ENCODE measurements at places on chromosomes 6 and 20. TPM values are rescaled to one million over a fixed set of nuclear protein-coding genes. Genes with fewer than 3 reads are reported as not detected.
A peak's percentile ranks its signal among the peaks of the same experiment; 100 is the strongest.

- DNase-seq: no peak
These were observed 87.8 kb downstream of the PLEKHG1 start for GRCh38 chr6:150687508-150687907.

DNA sequence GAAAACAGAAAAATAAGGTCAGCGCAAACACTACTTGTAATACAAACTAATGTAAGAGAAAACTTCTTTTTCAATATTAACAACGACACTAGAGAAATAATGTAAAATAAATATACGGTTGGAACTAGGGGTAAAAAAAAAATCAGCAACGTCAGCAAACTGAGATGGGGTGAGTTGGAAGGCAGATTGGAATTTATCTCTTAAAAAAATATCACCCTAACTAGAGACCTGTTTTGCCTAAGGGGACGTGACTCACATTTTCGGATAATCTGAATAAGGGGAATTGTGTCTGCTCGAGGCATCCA lies 705 bp upstream of the UTRN start:
- DNase-seq: peak; percentile 64

DNA sequence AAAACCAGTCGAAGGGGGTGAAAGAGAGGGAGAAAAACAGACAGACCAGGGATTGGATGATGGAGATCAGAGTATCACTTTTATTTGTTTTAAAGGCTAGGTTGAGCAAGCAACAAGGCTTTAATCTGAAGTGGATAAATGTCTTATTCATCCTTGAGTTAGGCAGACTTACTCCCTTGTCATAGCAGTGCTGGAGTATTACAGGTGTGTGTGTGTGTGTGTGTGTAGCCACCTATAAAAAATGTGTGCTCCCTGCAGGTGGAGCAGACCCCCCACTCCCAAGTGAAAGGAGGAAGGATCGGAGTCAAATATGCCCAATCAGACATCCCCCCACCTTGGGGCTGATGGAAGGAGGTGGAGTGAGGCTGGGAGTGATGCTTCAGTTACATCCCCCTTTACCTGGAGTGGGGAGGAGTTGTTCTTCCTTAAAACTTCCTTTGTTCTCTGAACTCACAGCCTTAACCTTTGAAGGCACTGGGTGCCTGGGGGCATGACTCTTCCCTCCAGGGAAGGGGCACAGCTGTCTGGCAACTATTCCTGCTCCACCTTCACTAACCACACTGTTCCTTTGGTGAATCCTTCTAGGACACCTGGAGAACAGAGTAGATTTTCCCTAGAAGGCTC lies 27.3 kb downstream of the PTK7 start:
- no peak for DNase-seq

- no peak for DNase-seq
These were observed 52.6 kb downstream of the TRPC4AP start for GRCh38 chr20:35039846-35040489.

GRCh38 chr6:121443971-121444541 lies 8.6 kb downstream of the GJA1 start:
- DNase-seq: no peak

DNA sequence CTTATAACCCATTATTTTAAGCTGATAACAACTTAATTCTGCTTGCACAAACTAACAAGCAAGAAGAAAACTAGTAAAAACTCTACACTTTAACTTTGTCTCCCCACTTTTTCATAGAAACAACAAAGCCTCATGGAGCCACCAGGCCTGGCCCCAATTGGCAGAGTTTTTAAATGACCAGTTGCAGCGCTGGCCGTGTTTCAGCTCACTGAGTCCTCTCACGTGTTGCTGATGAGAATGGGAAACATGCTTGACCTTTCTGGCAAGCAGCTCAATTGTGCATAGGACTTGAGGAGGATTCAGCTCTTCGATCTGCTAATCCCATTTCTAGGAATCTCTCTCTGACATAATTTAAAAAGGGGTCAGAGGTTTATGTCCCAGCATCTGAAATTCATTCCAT lies 24.5 kb upstream of the GRM4 start:
- peak; percentile 11 for DNase-seq

ENPP1 gene
- 13.3 TPM for total RNA-seq

- no peak for DNase-seq
These were observed 473.0 kb upstream of the SPTLC3 start for GRCh38 chr20:12535770-12536169.

DNA sequence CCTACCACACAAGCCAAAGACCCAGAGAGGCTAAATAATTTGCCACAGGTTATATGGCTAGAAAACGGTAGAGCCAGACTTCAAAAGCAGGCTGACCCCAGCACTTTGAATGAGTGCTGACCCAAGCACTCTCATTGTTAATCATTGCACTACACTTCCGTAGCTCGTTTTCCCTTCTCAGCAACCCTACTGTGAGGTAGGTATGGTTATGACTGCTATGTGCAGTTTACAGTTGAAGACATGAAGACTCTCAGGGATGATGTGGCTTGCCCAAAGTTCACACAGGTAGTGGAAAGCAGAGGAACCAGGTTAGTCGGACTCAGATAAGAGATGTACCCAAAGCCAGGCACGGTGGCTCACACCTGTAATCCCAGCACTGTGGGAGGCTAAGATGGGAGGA lies 33.5 kb upstream of the RIMS4 start:
- DNase-seq: no peak

GRCh38 chr6:140854318-140854717 lies 1278.4 kb upstream of the GJE1 start:
- DNase-seq: no peak

GRCh38 chr20:187733-188132 lies 1.8 kb downstream of the DEFB128 start:
- no peak for DNase-seq

KIF13A gene
- total RNA-seq: 46.2 TPM

SIM1 gene
- not detected for total RNA-seq

DNA sequence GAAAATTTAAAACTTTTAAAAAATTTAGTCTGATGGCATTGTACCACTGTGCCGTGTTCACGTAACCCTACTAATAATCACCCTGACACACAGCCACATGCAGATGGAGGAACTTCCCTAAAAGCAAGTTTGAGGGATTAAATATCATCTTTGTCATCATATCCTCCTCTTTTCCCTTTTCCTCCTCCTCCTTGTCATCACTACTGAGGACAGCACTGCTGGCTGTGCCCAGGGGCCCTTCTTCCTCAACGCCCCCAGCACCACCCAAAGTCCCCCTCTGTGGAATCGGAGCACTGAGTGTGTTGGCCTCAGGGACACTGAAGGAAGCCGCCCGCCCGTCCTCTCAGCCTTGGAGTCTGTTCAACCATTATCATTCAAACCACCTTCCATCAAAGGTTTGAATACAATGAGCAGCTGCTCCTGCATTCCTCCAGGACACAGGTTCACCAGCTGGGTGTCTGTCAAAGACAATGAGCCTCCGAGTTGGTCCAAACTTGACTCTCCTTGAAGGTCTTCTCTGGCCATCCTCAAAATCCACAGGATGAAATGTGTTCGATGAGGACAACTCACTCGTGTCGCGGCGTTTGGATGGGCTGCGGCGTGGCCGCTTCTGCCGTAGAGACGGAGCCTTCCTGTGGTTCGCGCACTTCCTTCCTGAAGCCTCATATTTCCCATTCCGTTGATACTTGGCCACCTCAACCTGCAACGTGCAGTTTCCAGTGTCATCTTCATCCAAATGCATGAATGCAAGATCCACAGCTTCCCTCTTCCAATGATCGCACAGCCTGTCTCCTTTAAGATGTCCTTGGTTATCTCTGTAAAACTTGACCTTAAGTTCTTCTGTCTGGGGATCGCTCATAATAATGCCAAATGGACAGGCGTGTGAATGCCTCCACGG lies 23.3 kb downstream of the NQO2 start:
- peak; percentile 39 for DNase-seq

CST5 gene
- 0.26 TPM for total RNA-seq

- no peak for DNase-seq
These were observed 15.5 kb upstream of the MYMX start for GRCh38 chr6:44201200-44201599.

DNA sequence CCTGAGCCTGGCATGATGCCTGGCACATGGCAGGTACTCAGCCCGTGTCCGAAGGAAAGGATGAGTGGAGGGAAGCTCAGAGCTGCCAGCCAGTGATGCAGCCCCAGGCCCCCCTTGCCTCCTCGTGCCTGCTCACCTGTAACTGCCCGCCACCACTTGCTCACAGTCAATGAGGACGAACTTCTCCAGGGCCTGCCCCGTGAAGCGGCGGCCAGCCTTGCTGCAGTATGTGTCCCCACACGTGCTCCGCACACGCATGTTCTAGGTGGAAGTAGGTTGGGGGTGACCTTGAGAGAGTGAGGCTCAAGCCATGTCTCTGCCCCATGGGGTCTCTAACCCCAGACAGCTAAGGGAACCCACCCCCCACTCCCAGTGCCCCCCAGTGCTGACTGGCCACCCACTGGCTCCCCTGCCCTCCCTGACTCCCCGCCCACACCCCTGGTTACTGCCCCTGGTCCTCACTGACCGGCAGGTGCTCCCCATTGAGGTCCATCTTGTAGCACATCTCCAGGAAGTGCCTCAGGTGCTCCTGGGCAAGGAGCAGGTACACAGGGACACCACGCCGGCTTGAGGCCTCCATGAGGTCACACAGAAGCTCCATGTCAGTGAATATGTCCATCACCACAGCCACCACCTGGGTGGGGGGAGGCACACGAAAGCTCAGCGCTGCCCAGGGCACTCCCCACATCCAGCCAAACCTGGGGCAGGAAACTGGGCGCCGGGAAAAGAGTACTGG lies 3.7 kb downstream of the FAM83C start:
- no peak for DNase-seq

MCCD1 gene
- not detected for total RNA-seq

GRCh38 chr20:7330850-7331249 lies 563.4 kb downstream of the BMP2 start:
- no peak for DNase-seq

MYBL2 gene
- total RNA-seq: 14.1 TPM

BPI gene
- not detected for total RNA-seq

DNA sequence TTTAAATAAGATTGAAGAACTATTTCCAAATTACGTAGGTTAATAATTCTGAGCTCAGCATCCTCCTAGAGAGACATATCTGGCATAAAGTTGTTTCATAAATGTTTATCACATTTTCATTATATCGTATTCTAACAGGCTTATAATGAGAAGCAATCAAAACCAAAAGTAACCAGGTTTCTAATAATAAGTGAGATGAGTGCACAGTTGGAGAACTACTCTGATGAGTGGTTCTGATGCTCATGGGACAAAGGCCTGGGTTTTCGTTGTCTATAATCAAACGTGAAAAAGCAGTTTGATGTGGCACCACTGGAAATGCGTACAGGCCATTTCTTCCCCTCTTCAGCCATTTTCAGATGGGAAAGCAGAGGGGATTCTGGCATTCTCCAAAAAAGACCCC lies 4.7 kb upstream of the SERPINB6 start:
- DNase-seq: no peak

DNA sequence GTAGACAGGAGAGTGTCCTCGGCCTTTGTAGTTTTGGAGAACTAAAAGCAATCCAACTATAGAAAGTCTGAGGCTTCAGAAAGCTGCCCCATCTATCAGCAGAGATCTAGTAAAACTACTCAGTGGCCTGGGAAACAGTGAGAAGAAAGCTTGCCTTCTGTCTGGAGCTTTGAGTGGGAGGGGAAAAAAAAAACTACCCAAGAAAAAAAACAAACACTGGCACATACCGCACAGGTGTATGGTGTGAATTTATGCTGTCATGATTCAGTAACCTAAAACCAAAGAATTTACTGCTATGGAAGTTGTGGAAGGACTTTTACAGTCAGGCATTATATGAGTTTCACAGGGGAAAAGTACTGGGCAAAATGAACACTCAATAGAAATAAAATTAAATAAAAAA lies 280.5 kb downstream of the ADGRB3 start:
- no peak for DNase-seq

DNA sequence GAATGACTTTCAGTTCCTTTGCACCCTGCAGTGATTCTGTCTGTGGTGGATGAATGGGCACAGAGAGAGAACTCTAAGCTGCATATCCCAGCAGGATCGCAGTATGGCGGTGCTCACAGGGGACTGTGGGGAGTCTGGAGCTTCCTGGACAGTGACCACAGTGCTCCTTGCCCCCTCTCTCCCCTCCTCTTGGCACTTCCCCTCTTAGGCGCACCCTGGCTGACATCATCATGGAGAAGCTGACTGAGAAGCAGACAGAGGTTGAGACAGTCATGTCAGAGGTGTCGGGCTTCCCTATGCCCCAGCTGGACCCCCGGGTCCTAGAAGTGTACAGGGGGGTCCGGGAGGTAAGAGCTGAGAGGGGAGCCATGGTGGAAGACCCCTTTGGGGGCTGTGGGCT lies 8.6 kb downstream of the BYSL start:
- no peak for DNase-seq

DNA sequence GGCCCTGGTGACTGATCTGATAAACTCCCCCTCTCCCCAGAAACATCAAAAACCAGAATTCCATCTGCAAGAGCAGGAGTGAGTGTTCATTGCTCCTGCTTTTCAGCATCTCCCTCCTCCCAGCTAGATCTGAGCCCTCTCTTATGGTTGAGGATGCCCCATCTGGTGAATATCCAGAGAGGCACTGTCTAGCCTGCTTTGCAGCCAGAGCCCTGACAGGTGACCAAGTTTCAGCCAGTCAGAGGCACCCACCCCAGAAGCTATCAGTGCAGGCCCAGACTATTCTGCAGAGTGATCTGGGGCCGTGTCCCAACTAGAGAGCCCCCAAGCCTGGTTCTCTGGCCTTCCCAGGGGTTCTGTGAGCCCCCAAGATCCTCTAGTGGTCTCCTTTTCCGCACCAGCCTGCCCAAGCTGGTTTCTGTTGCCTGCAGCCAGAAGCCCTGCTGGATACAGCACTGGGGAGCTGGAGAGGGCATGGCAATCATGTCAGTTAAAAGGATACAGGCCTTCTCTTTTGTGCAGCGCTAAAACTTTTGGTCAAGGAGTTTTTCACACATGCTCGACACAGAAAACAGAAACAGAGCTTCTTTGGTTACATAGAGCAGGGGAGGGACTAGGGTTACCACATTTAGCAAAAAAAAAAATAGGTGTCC lies 6.6 kb upstream of the BMP7 start:
- no peak for DNase-seq

DNA sequence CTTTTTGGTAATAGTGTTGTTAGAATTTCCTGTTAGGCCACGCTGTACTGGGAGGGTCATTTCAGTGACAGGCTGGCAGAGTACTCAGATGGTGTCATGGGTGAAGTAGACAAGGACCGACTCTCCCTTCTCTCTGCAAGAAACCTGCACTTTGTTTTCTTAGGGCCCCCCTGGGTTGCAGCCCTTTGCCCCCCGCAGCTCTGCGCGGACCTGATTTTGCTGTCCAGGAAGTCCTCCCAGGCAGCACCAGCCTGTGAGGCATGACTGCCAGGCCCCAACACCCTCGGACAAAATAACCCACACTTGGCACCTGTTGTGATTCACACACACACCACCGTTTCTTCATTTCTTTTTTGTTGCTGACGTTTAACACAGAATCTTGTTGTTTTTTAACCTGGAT lies 21.8 kb upstream of the CLDN20 start:
- no peak for DNase-seq

GRCh38 chr6:21610341-21610740 lies 16.8 kb downstream of the SOX4 start:
- no peak for DNase-seq
